ENCODE measurements at places on chromosomes 1 and 21. TPM values are rescaled to one million over a fixed set of nuclear protein-coding genes. Genes with fewer than 3 reads are reported as not detected.

GRCh38 chr21:26227130-26227529 is 56.6 kb upstream of the APP start:
- DNase-seq: no peak

GRCh38 chr1:98523256-98523655 is 138.3 kb upstream of the SNX7 start:
- DNase-seq: no peak

GRCh38 chr1:65773391-65774123 is 19.1 kb upstream of the PDE4B start:
- DNase-seq: no peak

GRCh38 chr1:226903819-226904716 is 33.7 kb downstream of the PSEN2 start:
- DNase-seq: peak; percentile 44

DNA sequence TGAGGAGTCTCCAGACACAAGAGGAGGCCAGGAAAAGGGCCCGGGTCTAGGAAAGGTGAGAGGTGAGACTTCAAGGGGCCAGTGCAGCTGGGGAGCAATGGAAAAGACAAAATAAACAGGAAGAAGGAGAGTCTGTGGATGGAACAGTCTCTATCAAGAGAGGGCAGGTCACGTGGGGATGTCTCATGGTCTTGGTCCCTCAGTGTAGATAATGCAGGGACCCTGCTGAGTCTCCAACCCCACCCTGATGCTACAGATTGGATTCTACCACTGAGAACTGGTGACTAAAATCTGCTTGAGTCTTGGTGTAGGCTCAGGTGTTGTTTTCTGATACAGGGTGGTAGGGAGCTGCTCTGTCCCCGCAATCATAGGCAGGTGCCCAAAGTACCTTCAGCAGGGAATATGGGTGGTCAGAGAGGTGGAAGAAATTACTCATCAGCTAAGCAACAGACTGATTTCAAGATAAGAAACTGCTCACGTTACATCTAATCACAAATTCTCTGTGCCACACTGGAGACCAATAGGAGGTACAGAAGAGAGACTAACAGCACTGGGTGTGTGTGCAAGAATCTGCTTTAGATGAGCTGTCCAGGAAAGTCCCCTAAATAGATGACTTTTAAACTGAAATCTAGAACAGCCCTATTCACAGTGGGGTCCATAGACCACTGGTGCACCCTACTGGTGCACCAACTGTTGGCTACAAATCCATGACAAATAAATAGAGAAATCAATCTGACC is 101.5 kb upstream of the TLR5 start:
- DNase-seq: peak; percentile 33

The CRNN gene
- not detected for total RNA-seq

The COA6 gene
- total RNA-seq: 33.2 TPM

The CFAP107 gene
- not detected for total RNA-seq

The VHLL gene
- total RNA-seq: not detected
